ENCODE measurements at places on chromosomes 2 and 18. TPM values are rescaled to one million over a fixed set of nuclear protein-coding genes. Genes with fewer than 3 reads are reported as not detected.

Gene TMEM185B
- total RNA-seq = 33.5 TPM

Gene EVX2
- total RNA-seq = not detected

Gene DPP4
- total RNA-seq = 20.2 TPM

Gene REG3A
- not detected for total RNA-seq

Gene UNC80
- total RNA-seq = not detected

Gene ANKRD23
- total RNA-seq = not detected

Gene ZBTB7C
- total RNA-seq = not detected

Gene MAPRE3
- total RNA-seq = 1.4 TPM

Gene KATNAL2
- total RNA-seq = 2.2 TPM

Gene MROH2A
- not detected for total RNA-seq

Gene MYCN
- total RNA-seq = 0.39 TPM

Gene TMEM131
- 15.7 TPM for total RNA-seq

Gene CD8B2
- total RNA-seq = not detected

Gene SERPINB13
- total RNA-seq = not detected

Gene NETO1
- total RNA-seq = not detected

Gene OSBPL1A
- total RNA-seq = 19.3 TPM

Gene AQP12B
- not detected for total RNA-seq

Gene UGT1A10
- not detected for total RNA-seq

Gene GAL3ST2
- not detected for total RNA-seq

Gene GDF7
- total RNA-seq = 0.10 TPM

Gene ST8SIA5
- not detected for total RNA-seq

Gene PTH2R
- not detected for total RNA-seq

Gene DPP10
- not detected for total RNA-seq

Gene TEX261
- 64.4 TPM for total RNA-seq

Gene FBLN7
- 2.2 TPM for total RNA-seq

Gene RNU2-63P
- under 0.01 TPM for total RNA-seq

Gene FAM161A
- total RNA-seq = 1.5 TPM

Gene SLC4A3
- total RNA-seq = not detected

Gene LBX2
- total RNA-seq = 4.3 TPM

Gene IL36G
- total RNA-seq = not detected

Gene CTAGE1
- not detected for total RNA-seq

Gene TACR1
- total RNA-seq = not detected
